ENCODE measurements at places on chromosomes 4 and X.

DNA sequence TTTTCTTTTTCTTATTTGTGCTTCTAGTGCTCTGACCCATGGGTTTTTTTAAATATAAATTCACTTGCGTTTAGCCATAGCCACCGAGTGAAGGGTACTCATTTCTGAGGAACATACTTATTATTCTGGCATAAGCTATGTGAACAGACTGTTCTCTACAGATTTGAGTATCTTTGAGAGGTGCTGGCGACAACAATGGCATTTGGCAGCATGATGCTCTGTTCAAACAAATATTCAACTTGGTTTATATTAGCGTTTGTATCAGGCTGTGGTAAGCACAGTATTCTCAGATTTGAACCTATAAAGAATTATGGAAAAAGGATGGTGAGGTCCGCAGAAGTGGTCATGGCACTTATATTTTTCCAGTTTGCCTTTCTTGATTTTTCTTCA lies 108.7 kb upstream of the LIMCH1 start:
- DNase-seq = no peak

- DNase-seq = no peak
Measured at GRCh38 chrX:701673-702072, 71.1 kb downstream of the SHOX start.

- DNase-seq = peak; percentile 76
Measured at GRCh38 chrX:101415180-101416145, 7.4 kb downstream of the HNRNPH2 start.

DNA sequence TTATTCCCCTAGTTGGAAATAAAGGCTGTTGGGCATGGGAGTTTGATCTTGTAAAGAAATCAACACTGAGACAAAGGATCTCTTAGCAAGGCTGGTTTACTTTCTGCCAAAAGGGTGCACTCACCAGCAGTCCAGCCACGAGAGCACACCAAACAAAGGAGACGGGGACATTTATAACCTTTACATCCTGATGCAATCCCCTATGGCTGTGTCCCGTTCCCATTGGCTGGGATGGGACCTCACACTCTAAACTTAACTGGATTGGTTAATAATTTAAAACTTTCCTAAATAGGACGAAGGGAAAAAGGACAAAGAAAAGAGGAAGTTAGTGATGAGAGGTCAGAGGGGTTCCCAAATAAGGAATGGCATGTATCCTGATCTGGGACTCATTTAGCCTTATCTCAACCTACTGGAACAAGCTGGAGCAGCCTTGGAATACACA lies 17.9 kb downstream of the METAP1 start:
- DNase-seq = no peak

DNA sequence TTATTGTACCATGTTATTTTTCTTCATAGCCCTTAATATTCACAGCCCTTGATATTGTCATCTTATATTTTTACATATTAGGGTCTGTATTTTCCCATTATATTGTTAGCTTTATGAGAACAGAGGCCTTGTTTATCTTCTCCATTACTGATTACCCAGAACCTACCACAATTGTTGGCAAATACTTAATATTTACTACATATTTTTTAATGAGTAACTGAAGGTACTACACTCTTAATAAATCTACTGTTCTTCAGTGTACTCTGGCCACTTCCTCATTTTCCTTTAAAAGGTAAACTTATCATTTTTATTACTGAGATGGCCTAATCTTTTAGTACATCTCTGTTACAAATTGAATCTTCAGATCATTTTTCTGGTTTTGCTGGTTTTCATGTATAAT lies 133.5 kb downstream of the COL4A5 start:
- no peak for DNase-seq

DNA sequence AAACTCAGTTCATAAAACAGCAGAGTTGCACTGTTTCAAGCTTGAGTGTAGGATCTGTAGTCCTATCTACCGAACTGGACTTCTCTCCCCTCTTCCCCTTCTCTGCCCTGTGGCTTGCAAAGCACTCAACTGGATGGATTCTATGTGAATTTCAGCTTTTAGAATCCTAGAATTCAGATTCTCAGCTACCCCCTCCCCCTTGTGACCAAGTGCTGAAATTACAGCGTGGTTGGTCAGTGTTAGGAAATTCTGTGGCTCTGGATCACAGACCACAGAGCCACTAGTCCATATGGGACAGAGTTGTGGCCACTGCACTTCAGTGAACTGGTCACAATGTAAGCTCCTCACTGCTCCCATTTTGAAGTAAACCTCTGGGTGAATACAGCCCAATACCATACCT lies 64.6 kb upstream of the TRPC5 start:
- peak; percentile 12 for DNase-seq

DNA sequence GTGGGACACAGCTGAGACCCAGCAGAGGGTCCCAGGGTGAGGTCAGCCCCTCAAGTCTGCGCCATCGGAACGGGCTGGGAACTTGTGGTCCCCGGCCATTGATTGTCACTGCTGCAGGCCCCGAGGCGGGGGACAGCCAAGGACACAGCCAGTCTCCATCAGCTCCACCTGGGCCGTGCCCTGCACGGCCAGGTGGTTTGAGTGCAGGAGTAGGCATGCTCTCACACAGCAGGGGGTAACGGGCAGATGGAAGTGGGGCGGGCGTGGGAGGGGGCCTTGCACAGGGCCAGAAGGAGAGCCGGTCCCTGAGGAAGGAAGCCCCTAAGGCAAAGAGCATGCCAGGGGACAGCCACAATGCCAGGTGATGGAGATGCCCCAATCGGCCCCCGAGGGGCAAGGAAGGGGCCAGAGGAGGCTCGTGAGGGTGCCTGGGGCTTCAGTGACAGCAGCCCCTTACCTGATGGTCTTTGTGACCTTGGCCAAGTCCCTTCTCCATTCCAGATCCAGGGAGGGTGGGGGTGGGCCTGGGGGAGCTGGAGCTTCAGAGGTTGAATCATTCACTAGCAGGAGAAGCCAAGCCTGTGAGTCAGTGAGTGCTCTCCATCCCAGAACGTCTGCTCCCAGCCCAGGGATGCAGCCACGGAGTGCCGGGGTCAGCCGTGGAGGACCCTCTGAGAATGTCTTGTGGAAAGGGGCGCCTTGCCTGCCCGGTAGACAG lies 2.3 kb downstream of the ATP2B3 start:
- DNase-seq = no peak

Measured in T47D (cell line).